ENCODE measurements at places on chromosomes 7 and 10. TPM values are rescaled to one million over a fixed set of nuclear protein-coding genes. Genes with fewer than 3 reads are reported as not detected.

LRRC17 gene
- polyA plus RNA-seq = 73.0 TPM

SRI gene
- 140 TPM for polyA plus RNA-seq

NUTM2E gene
- 0.18 TPM for polyA plus RNA-seq

STOX1 gene
- 9.1 TPM for polyA plus RNA-seq

TCERG1L gene
- 1.3 TPM for polyA plus RNA-seq

OR9A2 gene
- polyA plus RNA-seq = not detected

GIMAP1 gene
- polyA plus RNA-seq = 2.4 TPM

CDK1 gene
- polyA plus RNA-seq = 103 TPM

ZNF425 gene
- polyA plus RNA-seq = 8.6 TPM

VSTM4 gene
- polyA plus RNA-seq = 15.8 TPM

CLCN1 gene
- 0.35 TPM for polyA plus RNA-seq
